ENCODE measurements at places on chromosomes 3 and 15.

DNA sequence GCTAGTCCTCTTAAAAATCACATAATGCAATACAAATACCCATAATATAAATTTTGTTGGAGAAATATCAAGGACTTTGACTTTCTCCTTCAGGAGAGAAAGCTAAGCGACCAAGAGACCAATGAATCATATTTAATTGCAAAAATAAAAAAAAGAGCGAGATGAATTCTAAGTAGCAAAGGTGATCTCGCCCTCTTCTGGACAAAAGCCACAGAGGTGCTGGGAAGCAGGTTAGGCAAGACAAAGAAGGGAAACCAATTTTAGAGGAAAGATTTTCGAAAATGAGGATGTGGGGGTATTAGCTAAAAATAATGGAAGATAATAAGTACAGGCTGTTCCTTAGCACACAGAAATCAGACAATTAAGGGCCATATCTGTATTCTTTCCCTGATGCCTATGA is 111.4 kb upstream of the PLAAT1 start:
- H3K27me3 ChIP-seq: no peaks in the 10 kb centered on the region
- DNase-seq: peak; percentile 28
- no peaks in the 10 kb centered on the region for H3K36me3 ChIP-seq

- H3K36me3 ChIP-seq: no peaks in the 10 kb centered on the region
- no peaks in the 10 kb centered on the region for H3K27me3 ChIP-seq
- H3K27ac ChIP-seq: no peak overlapping the region
- no peak overlapping the region for H3K4me3 ChIP-seq
- no peak for DNase-seq
Measured at GRCh38 chr15:85313339-85313738, 67.1 kb upstream of the AKAP13 start.

- H3K4me1 ChIP-seq: no peaks in the 10 kb centered on the region
- DNase-seq: no peak
- no peak overlapping the region for H3K27ac ChIP-seq
- no peak overlapping the region for H3K4me3 ChIP-seq
Measured at GRCh38 chr15:28881170-28881569, 4.6 kb upstream of the APBA2 start.

DNA sequence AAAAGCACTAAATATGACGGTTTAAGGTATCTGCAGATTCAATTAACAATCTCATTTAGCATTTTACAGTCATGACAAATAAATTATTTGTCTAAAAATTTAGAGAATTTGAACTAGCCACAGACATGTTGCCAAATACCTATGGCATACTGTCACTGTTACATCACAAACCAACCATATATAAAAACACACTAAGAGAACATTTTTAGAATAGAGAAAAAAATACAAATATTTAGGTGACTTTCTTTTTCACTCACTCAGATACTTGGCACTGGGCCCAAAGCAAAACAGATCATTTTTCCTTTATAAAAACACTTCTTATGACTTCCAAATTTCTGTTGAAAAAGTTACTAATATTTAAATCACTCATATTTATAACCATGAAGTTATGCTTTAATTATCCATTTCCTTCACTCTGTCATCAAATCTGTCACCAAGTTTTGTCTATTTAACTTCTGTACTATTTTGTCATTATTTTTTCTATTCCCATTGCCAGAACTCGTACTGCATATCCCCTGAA is 644.7 kb downstream of the OTOL1 start:
- H3K4me3 ChIP-seq: no peak overlapping the region
- H3K27me3 ChIP-seq: no peaks in the 10 kb centered on the region

DNA sequence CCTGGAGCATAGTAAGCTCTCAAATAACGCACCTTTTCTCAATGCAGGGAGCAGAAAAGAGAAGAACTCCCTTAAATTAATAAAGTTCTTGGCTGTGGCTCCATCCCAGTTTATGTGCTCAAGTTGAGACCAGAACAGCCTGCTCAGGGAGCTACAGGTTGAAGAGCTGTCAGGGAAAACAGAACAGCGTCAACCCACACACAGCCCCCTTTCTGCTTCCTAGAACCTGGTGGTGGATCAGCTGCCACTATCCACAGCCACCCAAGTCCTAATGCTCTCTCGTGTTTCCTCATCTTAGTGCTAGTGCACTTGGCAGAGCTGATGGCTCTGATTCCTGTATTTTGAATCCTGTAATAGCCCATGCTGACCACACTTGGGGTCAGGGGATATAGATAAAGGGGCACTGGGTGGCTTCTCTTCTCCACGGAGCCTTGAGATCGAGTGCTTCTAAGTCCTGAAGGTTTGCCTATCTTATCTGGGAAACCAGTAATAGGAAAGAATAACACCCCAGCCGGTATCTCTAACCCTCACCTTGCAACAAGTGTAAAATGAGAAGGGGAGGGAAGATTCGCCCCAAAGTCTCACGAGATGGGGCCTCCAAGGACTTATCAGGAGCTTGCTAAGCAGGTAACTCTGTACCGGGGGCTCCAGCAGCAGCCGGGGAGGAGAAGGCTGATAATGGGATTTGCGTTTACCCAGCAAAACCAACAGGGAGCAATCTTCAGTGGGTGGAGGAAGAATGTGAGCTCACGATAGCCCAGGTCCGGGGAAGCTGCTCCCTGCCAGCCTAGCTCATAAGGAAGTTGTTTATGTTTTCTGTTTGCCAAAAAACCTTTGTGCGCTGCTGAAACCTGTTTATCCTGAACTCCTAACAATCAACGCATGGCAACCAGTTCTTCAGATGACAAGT is 136.2 kb upstream of the ICE2 start:
- H3K4me3 ChIP-seq: no peak overlapping the region
- peak; percentile 97 for DNase-seq
- H3K36me3 ChIP-seq: no peaks in the 10 kb centered on the region
- peak overlapping the region; percentile 59 for H3K27ac ChIP-seq

GRCh38 chr3:172749230-172749965 is 1.1 kb upstream of the ECT2 start:
- H3K4me1 ChIP-seq: no peaks in the 10 kb centered on the region
- DNase-seq: peak; percentile 30
- no peaks in the 10 kb centered on the region for H3K36me3 ChIP-seq
- H3K27ac ChIP-seq: no peak overlapping the region
- no peaks in the 10 kb centered on the region for H3K27me3 ChIP-seq
- H3K4me3 ChIP-seq: no peak overlapping the region

DNA sequence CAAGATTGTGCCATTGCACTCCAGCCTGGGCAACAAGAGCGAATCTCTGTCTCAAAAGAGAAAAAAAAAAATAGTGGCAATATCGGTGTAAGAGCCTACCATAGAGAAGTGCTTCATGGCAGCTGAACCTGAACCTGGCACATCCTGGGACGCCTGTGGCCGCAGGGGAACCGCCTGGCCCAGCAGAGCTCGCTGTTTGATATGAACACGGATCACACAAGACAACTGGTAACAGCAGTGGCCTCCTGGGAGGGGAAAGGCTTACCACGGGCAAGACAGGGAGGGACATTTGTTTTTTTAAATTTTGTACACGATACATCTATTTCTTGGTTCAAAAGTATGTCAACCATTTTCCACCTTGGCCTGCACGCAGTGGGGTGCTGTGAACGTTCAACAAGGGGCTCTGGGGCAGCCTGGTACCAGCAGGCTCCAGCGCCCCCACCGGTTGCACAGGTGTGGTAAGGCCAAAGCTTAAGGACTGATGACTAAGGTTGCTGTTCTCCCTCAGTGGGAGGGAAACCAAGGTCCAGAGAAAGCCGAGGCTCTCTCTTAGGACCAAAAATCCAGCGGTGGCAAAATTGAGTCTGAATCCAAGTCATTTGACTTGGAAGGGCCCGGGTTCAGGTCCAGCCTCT is 21.7 kb upstream of the EPHB3 start:
- H3K27me3 ChIP-seq: no peaks in the 10 kb centered on the region
- peak; percentile 45 for DNase-seq
- H3K27ac ChIP-seq: no peak overlapping the region
- no peaks in the 10 kb centered on the region for H3K4me1 ChIP-seq
- no peaks in the 10 kb centered on the region for H3K36me3 ChIP-seq

DNA sequence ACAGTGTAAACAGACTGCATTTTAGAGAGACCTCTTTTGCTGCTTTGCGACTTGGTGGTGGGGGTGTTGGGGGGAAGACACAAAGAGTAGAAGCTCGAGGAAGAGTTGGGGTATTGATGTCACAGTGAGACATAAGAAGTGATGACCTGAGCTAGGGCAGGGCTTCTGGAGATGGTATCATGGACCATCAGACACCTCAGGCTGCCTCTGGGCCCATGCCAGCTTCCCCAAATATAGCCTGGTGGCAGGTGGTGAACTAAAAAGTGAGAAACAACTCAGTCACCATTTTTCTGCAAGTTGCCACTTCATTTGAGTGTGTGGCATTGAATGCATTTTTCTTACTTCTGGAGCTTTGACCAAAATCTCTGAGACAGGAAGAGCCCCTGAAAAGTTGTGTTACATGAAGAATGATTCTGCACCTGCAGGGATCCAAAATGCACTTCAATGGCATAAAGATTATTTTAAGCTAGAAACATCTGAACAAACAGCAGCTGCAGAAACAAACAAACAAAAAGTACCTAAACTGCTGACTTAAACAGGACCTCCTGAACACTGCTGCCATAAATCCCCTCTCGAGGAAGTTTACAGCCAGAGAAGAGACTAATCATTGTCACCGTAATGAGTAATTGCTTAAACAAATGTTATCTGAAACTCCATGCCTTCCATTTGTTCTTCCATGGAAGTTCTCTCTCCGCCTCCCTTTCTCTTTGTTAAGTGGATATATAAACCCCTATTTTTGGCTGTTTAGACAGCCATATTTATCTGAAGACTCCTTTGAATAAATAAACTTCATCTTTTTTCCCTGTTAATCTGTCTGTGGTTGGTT is 15.2 kb upstream of the XIRP1 start:
- no peak overlapping the region for H3K27ac ChIP-seq
- H3K4me1 ChIP-seq: peaks cover 7% of the 10 kb centered on the region
- H3K36me3 ChIP-seq: no peaks in the 10 kb centered on the region
- H3K4me3 ChIP-seq: no peak overlapping the region
- no peaks in the 10 kb centered on the region for H3K27me3 ChIP-seq

DNA sequence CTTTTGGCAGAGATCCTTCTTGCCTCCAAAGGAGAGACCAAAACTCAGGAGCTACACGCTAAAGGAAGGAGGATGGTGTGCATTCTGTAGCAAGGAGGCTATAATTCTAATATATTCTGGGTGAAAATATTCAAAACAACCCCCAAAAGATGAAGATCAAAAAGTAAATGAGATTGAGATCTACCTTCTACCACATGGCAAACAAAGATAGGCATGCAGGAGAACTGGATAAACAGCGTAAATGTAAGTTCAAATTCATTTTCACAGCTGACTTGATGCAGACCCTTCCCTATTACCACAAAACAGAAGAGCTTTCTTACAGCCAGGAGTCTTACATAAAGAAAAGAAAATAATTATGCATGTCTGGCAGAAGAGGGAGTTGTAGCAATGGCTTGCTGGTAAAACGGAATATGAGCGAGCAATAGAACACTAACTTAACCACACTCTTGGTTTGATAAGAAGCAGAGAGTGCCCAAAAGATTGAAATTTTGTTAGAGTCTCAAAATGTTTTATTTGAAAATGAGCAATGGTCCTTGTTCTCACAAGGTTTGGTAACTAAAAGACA is 272.7 kb downstream of the MECOM start:
- no peak overlapping the region for H3K4me3 ChIP-seq
- H3K36me3 ChIP-seq: no peaks in the 10 kb centered on the region
- no peak for DNase-seq
- H3K27me3 ChIP-seq: no peaks in the 10 kb centered on the region
- no peaks in the 10 kb centered on the region for H3K4me1 ChIP-seq

DNA sequence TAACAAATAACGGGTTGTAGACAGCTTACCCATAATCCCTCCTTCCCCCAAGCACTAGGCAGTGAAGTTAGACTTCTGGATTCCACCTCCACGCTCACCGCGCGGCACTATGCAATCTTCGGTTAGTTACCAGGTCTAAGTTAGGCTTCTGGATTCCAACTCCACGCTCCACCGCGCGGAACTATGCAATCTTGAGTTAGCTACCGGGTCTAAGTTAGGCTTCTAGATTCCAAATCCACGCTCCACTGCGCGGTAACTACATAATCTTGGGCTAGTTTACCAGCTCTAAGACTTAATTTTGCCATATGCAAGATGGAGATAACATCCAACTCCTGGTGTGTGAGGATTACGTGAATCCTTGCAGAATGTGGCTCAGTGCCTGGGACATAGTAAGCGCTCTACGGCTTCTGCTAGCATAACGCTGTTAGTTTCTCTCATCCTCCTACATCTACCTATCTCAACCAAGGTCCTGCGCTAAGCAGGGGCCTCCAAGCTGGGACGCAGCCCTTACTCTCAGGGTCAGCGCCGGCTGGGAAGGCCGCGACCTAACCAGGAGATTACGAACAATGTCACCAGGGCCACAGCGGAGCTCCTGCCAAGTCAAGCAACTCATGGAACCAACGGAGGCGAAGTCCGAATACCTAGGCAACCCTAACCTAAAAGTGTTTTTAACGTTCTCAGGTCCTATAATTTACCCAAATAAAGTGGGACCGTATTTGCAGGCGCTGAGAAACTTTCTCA is 497 bp upstream of the RPLP1 start:
- H3K27me3 ChIP-seq: no peaks in the 10 kb centered on the region
- H3K4me1 ChIP-seq: no peaks in the 10 kb centered on the region
- peak overlapping the region; percentile 55 for H3K4me3 ChIP-seq
- no peak for DNase-seq

DNA sequence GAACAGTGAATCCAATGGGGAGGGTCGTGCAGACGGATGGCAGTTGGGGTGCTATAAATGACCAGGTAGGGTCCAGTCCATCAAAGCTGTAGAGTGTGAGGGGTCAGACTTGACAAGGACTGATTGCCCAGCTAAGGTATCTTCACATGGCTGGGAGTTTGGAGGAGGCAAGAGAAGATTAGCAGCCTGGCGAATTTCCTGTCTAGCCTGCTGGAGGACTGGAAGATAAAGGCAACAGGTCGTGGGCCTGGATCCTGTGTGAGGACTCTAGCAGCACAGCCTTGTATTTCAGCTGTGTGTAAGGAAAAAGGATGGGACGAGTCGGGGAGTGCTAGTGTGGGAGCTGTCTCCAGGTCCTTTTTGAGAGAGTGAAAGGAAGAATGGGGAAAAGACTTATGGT is 17.6 kb downstream of the CCR5AS start:
- H3K4me1 ChIP-seq: peaks cover 3% of the 10 kb centered on the region
- no peak overlapping the region for H3K4me3 ChIP-seq
- DNase-seq: no peak
- H3K36me3 ChIP-seq: no peaks in the 10 kb centered on the region

DNA sequence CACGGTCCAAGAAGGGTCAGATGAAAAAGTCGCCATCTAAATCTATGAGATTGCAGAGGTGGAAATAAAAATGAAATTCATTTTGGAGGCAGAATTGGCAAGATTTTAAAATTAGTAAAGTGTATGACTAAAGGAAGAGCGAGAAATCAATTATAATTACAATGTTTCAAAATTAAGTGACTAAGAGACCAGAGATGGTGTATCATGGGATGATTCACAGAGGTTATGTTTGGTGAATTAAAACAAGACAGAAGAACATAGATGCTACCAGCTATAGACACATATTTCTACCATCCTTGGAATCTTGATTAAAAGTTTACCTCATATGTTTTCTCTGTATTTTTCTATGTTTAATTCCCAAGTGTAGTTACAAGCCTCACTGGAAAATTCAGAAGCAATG is 308.9 kb upstream of the DNAJC19 start:
- DNase-seq: no peak
- H3K27me3 ChIP-seq: no peaks in the 10 kb centered on the region
- no peaks in the 10 kb centered on the region for H3K36me3 ChIP-seq
- no peak overlapping the region for H3K27ac ChIP-seq

All from mesendoderm (in vitro differentiated cells).